ENCODE measurements at places on chromosomes 7 and 10.

DNA sequence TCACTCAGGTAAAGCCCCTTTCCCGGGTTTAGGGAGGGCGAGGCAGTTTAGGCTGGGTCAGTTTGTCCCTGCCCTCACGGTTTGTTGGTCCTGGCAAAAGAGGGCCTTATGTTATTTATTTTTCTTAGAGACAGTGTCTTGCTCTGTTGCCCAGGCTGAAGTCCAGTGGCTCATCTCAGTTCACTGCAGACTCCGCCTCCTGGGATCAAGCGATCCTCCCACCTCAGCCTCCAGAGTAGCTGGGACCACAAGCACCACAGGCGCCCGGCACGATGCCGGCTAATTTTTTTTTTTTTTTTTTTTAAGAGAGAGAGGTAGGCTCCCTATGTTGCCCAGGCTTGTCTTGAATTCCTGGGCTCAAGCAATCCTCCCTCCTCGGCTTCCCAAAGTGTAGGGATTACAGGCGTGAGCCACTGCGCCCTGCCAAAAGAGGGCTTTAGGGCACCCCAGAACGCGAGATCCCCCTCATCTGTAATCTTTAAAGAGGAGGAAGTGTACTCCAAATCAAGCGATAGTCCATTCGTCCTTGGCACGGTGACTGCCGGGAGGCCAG is 626 bp upstream of the BMS1 start:
- no peak for DNase-seq

GRCh38 chr10:27540672-27541071 is 36.6 kb downstream of the RAB18 start:
- DNase-seq, result no peak

- no peak for DNase-seq
Observed at GRCh38 chr7:135994466-135995205, 17.5 kb upstream of the MTPN start.

DNA sequence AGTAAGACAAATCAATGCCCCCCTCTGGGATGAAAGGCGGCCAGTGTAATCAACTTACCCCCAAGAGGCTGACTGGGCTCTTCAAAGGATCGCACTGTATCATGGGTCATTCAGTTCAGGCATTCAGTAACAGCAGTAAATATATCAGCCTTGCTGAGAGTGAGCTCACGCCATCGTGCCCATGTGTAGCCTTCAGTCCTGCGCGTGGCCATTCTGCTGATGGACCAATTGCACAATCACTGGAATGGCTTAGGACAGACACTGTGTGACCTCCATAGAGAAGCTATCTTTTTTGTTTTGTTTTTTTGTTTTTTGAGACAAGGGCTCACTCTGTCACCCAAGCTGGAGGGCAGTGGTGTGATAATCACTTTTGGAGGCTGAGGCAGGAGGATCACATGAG is 9.1 kb upstream of the PRKRIP1 start:
- no peak for DNase-seq

GRCh38 chr7:86929293-86930109 is 130.0 kb downstream of the ELAPOR2 start:
- DNase-seq, result no peak

DNA sequence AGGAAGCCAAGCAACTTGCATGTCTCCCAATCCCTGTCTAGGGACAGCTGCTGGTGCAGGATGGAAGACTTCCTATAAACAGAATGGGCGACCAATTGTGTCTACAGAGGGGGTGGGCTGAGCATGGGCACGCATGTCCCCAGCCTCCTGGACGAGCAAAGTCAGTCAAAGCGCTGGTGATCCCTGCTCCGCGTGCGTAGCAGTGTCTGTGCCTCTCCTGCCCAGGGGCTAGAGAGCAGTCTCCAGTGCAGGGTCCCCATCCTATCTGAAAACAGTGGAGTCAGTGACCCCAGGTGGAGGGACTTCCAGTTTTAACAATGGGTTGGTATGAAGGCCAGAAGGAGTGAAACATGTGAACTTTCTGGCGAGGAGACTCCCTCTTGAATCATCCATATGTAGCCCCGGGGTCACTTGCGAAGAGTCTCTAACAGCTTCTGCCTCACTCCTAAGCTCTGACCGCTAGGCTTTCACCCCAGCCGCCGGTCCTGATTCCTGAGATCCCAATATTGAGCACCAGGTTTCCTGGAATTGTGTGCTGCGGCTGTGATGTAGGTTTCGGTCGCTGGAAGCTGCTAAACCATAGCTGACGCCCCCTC is 714 bp upstream of the CASP2 start:
- DNase-seq, result no peak

DNA sequence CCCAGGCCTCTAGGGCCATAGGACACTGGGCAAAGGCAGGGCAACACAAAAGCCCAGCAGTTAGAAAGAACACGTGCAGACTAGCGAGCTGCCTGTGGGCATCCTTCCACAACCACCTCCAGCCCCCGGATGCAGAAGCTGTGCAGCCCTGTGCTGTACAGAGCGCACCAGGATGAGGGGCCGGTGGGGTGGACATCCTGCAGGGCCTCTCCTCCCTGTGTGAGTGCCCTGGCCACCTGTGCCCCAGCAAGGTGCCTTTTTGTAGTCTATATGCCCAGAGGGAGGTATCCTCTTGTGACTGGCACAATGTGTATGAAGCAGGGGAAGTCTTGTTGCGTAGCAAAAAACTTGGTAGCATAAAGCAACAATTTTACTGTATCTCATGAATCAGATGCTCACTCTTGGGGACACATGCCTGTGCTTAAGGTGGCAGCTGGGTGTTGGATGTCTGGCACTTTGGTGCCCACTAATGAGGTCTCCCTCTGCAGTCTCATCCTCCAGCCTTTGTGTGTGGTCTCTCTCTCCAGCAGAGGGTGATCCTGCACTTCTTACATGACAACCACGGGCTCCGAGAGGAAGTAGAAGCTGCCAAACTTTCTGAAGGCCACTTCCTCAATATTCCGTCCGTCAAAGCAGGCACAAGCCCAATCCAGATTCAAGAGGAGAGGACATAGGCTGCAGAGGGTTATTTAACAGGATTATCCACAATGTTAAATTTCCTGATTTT is 8.7 kb downstream of the NCAPG2 start:
- no peak for DNase-seq

- no peak for DNase-seq
Observed at GRCh38 chr10:127972751-127973357, 66.0 kb downstream of the PTPRE start.

DNA sequence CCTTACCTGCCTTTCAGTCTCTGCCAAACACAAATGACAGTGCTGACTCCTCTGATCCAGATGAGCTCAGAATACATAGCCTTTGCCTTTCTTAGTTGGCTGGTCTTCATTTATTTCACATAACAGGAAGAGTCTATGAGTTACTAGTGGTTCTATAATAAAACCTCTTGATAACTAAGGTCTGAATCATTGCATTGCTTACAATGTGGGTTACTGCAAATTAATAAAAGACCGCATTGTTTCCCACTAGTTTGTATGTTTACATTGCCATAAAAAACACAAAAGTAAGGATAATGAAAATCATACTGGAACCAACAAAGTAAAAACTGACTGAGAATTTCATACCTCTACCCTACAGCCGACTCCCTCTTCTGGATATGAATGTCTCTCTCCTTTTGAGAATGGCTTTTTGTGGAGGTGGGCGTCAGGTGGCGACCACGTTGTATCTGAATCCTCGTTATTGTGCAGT is 62.0 kb upstream of the AKR1E2 start:
- no peak for DNase-seq

- DNase-seq, result no peak
Observed at GRCh38 chr7:140479739-140480084, 407 bp upstream of the MKRN1 start.

- no peak for DNase-seq
Observed at GRCh38 chr10:113313722-113314121, 239.1 kb upstream of the HABP2 start.

Measured in cerebellar nuclear complex (tissue), 1 donor.